ENCODE measurements at places on chromosomes 6 and 20. TPM values are rescaled to one million over a fixed set of nuclear protein-coding genes. Genes with fewer than 3 reads are reported as not detected.

SMLR1 gene
- total RNA-seq: 1.1 TPM

DCDC2 gene
- total RNA-seq: 5.4 TPM

PRRT1 gene
- total RNA-seq: not detected

EZR gene
- total RNA-seq: 171 TPM

SIRPB2 gene
- not detected for total RNA-seq

POLR3F gene
- total RNA-seq: 4.2 TPM

ARMH2 gene
- total RNA-seq: not detected

All from Caki2 (cell line).